ENCODE measurements at places on chromosomes 2 and 18.

GRCh38 chr18:44507729-44508325 lies 172.9 kb upstream of the SETBP1 start:
- peak; percentile 9 for DNase-seq

- DNase-seq = no peak
These were observed 126.2 kb downstream of the EHBP1 start for GRCh38 chr2:62831729-62832128.

DNA sequence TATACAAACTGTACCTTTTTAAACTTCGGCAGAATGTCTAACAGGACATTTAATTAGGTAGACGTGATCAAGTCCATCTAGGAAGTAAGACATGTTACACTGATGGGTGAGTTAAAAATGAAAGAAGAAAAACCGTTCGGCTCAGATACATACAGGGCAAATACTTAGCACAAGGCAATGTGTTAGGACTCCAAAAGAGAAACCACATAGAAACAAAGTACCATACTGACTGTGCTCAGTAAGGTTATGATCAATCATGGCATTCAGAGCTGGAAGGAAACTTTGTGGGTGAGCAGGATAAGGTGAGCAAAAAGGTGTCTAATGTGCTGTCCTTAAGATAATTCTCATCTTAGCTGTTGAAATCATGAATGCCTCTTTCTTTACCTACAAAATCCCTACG lies 211.9 kb downstream of the STK39 start:
- no peak for DNase-seq

GRCh38 chr2:143530758-143531157 lies 401.5 kb downstream of the ARHGAP15 start:
- no peak for DNase-seq

DNA sequence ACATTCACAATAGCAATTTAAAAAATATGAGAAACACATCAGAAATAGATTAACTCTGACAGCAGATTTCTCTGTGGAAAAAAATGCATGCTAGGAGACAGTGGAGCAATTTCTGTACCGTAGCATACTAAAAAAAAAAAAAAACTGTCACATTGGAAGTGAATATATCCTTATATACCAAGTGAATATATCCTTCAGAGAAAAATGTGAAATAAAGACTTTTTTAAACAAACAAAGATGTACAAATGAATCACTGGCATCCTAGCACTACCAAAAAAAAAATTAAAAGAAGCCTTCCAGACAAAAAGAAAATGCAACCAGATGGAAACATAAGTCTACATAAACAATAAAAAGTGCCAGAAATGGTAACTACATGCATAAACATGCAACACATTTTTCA lies 169.4 kb downstream of the NBAS start:
- DNase-seq = no peak

Data from activated CD8-positive, alpha-beta memory T cell treated with anti-CD3 and anti-CD28 coated beads for 1 hour (primary cell).